ENCODE measurements at places on chromosomes 13 and 19.
A peak's percentile ranks its signal among the peaks of the same experiment; 100 is the strongest.

DNA sequence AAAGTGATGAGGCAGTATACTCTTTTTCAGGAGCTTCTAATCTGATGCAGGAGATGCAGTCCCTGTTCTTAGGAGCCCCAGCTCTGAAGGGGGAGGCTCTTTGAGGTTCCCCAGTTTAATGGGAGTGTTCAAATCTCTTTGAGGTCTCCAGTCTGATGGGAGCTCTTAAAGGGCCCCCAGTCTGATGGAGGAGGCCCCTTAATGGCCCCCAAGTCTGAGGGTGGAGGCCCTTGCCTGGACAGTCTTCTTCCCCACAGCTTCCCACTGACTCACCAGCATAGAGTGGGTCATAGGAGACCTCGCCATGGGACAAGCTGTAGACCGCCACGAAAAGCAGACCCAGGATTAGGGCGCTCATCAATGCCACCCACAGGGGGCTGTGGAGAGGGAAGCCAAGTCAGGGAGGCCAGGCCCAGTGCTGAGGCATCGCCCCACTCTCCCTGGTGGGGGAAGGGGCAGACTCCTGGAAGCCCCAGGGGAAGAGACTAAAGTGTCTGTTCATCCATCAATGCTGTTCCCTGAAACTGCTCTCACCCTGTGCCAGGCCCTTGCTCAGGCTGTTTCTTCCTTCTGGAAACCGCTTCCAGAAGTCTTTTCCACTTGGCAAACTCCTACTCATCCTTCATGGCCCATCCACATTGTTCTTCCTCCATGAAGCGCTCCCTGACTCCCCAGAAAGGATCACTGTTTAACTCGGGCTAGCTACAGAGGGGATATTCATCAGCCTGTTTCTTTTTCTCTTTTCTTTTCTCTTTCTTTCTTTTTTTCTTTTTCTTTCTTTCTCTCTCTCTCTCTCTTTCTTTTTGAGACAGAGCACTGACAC is 2.1 kb downstream of the TM6SF2 start:
- DNase-seq, result no peak

GRCh38 chr13:53198736-53199135 is 170.1 kb downstream of the OLFM4 start:
- no peak for DNase-seq

DNA sequence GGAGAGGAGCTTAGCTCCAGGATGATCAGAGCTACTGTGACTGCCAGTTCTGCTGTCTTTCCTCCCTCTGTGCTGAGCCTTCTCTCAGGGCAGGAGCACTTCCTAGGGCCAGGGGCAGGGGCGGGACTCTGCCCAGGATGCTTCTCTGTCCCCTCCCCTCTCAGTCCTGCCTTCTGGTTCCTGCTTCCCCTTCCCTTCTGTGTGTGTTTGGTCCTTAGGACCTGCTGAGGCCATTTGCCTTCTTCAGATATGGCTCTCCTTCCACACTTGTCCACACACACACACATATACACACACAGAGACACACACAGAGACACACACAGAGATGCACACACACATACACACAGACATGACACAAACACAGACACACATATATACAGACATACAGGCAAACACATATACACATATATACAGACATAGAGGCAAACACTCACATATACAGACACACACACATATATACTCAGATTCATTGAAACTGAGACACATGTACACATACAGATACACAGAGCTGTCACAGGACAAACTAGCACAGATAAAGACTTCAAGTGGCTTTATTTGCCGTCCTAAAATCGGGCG is 22.0 kb upstream of the CD177 start:
- no peak for DNase-seq

- no peak for DNase-seq
These were observed at the start of gene SLC1A6 for GRCh38 chr19:14979476-14980255. Gene SLC1A6, minus strand, starts transcription at chr19:14979864. Its CDS starts 6,954 bp downstream, at chr19:14972910.

DNA sequence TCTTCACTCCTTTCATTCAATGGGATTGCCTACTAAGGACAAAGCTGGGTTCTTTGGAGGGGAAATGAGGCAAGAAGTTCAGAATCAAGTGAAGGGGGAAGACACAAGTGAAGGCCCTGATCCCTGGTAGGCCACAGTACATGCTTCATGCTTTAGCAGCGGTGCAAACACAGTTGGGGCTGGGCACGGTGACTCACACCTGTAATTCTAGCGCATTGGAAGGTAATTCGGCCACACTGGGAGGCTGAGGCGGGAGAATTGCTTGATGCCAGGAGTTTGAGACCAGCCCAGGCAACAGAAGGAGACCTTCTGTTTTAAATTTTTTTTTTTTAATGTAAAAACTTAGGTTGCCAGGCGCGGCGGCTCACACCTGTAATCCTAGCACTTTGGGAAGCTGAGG is 23.4 kb upstream of the GATAD2A start:
- DNase-seq, result no peak

GRCh38 chr13:93450191-93450621 is 223.6 kb downstream of the GPC6 start:
- DNase-seq, result no peak

GRCh38 chr19:54470991-54471782 is 1.9 kb downstream of the CDC42EP5 start:
- DNase-seq, result no peak

DNA sequence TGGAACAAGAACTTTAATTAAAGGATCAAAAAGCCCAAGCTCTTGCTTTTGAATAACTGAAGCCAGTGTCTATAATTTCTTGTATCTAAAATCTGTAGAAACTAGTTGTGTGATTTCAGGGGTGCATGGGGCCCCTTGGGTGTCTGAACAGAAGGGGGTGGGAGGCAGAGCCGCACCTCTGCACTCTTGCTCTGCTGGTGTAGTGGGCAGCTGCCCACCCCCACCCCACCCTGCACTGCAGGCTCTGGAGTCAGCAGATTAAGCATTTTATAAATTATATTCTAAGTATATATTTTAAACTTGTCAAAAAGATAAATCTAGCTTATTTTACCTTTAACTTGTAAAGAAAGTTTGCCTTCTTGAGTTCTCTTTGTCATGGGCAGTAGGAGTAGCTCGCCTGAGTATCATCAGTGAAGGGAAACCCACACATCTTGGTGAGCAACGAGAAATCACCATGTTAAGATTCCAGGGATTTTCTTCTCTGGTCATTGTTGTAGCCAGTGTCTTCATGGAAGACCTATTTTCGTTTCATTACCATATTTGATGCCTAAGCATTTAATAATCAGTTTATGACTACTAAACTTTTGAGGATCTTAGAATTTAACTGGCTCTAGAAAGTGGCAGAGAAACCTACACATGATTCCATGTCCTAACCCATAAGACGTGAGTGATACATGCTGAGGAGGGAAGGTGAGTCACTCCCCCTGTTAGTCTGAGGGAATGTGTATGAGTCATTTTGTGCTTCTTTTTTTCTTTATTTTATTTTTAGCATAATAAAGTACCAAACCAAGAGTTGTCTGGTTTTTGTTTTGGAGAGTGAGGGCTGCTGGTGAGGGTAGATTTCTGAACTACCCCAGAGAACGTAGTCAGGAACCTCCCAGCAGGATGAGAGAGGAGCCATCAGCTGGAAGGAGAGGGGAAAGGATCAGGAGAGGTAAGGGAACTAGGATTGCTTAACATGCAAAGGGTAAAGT is 7.7 kb downstream of the UBE2L5 start:
- peak; percentile 54 for DNase-seq

GRCh38 chr19:15616627-15617270 is 1.7 kb downstream of the CYP4F8 start:
- DNase-seq, result no peak

DNA sequence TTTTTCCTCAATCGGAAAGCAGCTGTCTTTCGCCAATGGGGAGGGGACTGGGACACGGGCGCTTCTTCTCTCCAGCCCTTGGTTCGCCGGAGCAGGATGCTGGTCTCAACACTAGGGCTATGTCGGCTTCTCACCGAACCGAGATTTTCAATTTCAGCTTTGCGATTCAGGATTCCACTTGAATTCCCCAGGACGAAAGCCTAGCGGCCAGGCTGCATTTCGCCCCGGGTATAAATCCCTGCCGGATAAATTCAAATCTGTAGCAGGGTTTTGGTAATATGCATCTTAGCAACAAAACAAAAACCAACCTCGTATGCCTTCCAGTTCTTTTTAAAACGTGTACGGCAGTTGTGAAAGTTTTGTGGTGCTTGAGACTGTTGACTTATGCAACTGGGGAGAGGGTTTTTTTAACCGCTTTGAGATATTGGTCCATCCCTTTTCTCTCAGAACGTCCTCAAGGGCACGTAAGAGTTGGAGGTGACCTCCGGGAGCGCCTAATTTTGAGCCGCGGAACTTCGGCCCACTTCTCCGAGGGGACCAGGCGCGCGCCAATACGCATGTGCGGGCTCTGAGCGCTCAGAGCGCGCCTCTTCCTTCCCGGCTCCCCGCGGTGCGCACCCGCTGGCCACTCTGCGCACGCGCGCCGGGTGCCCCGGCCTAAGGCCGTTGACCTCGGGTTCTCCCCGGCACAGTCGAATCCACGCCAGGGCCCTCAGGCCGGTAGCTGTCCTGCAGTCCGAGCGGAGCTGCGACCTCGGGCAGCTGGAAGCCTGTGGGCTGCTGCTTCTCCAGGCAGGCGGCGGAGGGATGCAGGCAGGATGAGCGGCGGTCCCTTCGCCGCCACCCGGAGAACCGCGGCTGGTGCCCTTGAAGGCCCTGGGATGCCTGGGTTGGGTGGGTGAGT is 7.6 kb downstream of the POU4F1 start:
- DNase-seq, result no peak

DNA sequence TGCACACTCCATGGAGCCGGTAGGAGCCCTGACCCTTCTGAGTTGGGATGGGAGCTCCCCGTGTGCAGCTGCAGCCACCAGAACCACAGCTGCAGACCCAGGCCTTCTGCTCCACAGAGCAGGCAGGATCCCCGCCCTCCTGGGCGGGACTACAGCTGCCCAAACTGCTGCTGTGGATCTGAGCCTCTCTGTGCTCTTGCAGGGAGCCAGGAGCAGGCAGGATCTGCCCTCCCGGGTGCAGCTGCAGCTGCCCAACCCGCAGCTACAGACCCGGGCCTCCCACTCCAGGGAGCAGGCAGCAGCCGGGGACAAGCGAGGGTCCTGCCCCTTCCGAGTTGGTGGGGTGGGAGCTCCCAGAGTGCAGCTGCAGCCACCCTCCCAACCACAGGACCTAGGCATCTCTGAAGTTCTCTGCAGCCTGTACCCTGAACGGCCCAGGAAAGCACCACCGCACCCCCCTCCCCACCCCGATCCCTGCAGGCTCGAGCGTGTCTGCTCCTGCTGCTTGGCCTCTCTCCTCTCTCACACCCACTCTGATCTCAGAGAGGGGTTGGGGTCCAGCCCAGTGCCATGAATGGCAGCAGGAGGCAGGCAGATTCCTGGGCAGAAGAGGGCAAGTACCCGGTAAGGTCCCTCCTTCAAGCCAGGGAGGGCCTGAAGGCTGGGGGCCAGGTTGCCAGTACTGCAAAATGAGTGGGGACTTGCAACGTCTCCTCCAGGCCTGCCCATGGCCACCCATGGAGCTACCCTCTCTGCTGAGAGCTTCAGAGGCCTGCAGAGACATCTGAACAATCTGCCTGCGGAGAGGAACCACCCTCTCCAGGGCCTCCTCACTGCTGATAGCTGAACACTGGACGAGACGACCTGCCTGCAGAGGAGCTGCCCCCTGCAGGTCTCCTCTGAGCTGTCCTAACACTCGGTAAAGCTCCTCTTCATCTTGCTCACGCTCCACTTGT is 16.4 kb upstream of the EMP3 start:
- no peak for DNase-seq

All from CD4-positive, alpha-beta memory T cell (primary cell).